ENCODE measurements at places on chromosomes 3 and 15.

DNA sequence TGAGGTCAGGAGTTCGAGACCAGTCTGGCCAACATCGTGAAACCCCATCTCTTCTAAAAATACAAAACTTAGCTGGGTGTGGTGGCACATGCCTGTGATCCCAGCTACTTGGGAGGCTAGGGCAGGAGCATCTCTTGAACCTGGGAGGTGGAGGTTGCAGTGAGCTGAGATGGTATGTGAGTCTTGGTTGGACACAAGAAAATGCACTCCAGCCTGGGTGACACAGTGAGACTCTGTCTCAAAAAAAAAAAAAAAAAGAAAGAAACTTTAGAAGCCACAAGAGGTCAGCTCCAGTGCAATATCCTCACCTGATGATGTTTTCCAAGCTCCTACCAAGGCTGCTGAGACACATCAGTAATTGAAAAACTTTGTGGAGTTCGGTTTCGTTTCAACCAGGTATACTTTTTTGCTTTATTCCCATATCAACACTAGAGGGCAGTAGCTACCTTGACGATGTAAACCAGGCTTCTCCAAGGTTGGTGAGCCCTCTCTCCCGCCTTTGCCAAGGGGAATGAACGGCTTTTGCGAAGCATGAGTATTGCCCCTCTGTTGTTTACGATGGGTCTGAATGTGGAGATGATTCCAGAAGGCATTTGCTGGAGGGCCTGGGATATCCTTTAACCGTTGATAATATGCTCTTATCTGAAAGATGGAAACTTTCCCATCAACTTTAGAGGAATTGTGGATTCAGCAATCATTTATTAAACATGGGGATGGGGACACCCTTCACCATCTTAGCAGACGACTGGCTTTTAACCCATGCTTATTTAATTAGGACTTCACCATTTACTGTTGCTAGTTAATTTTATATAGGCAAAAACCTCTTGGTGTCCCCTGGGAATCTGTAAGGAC is 202.8 kb downstream of the SV2B start:
- peak; percentile 85 for DNase-seq

- DNase-seq = no peak
These were observed 3.1 kb downstream of the RBP2 start for GRCh38 chr3:139473155-139473771.

DNA sequence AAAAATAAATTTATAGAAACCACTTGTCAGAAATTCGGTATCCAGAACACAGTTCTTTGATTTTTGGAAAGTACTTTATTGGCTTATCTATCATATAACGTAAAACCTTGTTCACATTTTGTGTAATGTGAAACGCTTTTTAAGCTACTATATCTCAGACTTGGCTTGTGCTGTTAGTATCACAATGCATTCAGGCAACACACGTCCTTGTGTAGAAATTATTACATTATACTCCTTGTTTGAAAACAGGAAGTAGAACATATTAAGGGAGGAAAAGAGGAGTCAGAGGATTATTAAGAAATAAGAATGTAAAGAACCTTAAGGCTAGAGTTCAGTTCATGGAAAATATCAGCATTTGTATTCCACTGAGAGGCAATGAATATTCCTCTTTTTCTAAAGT is 1.6 kb downstream of the DNAJC13 start:
- no peak for DNase-seq

DNA sequence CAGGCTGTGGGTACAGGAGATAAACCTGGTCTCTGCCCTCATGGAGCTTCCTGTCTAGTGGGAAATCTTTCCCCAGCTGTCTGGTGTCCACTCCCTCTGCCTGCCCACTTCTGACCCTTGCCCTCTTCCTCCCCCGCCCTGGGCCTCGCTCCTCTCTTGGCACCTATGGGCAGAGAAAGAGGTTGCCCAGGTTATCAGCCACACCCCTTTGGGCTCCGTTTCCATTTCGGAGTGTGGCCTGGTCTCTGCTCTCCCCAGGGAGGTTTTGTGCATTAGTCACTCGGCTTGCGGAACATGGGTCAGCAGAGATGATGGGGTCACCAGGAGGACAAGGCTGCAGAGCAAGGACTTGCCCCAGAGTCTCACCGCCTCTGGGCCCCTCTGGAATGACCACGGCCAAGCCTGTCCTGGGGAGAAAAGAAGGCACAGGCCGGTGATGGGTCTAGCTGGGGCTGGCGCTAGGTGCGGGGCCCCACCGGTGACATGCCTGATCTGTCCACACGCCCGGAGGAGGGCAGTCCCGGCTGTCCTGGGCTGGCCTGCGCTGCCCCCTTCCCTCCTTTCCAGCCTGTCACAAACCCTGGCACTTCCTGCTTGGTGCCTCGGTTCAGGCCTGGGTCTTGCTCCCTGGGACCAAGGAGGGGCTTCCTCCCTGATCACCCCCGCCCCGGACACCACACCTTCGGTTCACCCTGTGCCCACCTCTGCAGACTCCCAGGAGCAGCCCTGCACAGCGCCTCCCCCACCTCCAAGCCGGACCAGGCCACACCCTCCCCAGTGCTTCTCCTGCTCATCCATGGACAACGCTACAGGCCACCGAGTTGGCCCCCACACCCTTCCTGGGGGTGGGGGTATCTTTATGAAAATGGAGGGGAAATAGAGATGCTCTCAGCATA is 35.6 kb upstream of the MUC4 start:
- DNase-seq = no peak

- DNase-seq = no peak
These were observed 28.2 kb downstream of the POMGNT2 start for GRCh38 chr3:43077707-43078106.

DNA sequence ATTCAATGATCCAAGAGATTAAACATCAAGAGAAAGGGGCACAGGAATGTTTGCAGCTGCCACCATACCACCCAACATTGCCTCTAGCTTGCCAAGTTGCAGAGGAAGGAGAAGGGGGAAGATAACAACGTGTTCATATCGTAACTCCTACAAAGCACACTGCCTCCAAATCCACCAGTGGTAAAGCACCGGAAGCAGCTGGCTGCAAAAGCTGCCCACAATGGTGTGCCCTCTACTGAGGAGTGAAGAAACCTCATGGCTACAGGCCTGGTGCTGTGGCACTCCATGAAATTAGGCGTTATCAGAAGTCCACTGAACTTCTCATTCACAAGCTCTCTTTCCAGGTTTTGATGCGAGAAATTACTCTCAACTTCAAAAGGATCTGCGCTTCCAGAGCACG is 263.9 kb upstream of the STT3B start:
- DNase-seq = no peak

DNA sequence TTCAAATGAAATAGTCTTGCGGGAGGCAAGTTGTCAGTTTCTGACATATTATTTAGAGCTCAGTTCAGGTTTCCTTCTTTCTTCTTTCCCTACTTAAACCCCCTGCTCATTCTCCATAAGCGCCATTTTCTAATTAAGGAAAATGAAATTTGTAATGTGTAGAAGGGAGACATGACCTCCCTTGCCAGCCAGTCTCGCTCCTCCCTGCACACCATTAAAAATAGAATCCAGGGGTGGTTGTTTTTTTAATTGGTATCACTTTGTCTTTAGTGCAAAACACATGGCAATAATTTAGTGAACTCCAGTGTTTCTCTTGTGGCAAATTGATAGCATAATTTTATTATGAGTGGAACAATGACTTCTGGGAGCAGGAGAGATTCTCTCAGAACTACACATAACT is 160.1 kb downstream of the MEIS2 start:
- DNase-seq = no peak

GRCh38 chr15:64134345-64134829 is 17.1 kb upstream of the SNX22 start:
- DNase-seq = peak; percentile 42

DNA sequence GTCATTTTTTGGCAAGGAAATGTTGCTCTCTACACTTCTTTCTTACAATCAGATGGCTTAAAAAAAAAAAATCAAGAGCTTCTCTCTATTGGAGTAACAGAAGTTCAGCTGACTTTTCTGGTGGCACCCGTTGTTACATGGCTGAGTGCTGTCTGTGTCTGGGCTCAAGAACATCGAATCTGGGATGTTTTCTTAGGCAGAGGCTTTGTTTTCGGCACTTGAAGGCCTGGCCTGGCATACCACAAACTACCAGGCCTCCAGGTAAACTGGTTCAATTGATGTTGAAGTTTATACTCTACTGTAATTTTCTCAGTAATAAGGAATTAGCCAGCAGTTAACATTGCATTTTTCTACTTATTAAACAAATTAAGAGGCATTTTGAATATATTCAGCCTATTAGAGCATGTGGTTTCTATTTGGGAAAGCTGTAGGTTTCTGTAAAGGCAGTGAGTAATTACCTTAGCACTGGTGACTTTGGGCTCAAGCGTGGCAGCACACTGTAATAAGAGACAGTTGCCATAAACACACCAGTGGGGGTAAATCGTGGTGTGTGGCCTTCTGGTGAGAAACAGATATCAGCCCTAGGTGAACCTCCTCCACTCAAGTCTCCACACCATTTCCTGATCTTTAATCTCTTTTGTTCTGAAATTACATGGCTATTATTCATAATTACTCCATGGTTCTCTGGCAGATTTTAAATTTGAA is 544.7 kb downstream of the MECOM start:
- no peak for DNase-seq

GRCh38 chr15:62219799-62220198 is 54.7 kb upstream of the C2CD4B start:
- no peak for DNase-seq

GRCh38 chr15:65451989-65452388 is 29.2 kb upstream of the IGDCC4 start:
- no peak for DNase-seq

DNA sequence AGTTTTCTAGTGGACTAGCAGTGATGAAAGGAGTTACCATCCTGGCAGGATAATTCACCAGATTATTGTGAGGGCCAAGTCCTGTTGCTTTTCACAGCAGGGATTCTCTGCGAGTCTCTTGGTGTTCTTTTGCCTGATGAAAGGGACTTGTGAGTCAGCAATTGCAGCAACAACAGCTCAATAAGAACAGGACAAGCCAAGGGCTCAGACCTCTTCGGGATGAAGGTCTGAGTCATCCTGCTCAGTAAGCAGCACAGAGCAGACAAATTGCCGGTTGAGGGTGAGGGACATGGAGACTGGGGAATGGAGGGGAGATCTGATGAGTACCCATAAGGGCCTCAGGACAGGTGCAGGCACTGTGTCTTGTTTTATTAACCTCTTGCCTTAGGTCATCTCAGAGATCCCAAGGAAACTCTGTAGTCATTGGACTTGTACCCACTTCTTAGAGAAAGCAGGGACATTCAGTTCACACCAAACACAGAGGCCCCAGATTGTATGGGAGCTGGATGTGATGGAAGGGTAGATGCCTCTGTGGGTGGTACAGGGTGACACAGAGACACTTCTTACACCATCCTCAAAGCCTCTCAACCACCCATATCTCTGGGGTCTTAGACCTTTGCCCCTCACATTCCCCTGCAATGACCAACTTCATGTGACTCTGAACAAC is 173.8 kb upstream of the TLE3 start:
- no peak for DNase-seq

DNA sequence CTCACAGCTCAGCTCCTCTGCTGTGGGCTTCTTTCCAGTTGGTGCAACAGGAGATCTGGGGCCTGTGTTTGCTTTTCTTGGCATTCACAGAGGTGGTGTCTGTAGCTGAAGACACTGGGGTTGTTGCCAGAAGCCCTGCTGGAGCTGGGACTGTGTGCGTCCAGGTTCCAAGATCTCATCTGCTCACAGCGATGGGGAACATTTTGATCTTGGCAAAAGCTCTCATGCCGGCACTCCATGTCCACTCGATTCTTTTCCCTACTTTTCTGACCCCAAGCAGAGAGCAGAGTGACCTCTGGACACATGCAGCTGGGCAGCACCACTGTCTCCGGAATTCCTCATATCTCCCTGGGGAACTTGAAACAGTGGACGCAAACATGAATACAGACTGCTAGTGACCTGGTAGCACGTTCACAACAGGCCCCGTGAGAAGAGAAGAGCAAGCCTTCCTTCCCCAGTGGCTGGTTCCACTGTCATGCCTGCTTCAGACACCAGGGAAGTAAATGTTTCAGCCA is 36.1 kb upstream of the MECOM start:
- peak; percentile 82 for DNase-seq

- no peak for DNase-seq
These were observed 147.2 kb downstream of the ALCAM start for GRCh38 chr3:105513886-105514285.

DNA sequence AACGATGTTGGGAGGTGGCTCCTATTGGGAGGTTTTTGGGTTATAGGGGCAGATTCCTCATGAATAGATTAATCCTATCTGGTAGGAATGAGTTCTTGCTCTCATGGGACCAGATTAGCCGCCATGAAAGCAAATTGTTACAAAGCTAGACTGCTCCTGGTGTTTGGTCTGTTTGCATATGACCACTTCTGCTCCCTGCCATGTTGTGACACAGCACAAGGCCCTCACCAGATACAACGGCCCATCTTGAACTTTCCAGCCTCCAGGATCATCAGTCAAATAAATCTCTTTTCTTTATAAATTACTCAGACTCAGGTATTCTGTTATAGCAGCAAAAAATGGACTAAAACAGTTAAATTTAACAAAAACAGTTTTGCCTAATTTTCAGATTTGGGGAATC is 34.4 kb downstream of the TRIM42 start:
- no peak for DNase-seq

GRCh38 chr3:142944342-142944741 is 19.1 kb downstream of the PAQR9 start:
- no peak for DNase-seq

DNA sequence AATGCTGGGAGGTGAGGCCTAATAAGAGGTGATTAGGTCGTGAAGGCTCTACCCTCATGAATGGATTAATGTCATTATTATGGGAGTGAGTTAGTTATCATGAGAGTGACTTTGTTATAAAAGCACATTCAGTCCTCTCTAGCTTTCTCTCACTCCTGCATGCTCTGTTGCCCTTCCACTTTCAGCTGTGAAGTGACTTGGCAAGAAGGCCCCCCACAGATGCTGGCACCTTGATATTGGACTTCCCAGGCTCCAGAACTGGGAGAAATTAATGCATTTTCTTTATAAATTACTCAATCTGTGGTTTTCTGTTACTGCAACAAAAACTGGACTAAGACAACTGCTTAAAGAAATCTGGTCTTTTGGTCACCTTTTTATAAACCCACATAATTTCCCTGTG is 144.3 kb downstream of the FBN1 start:
- no peak for DNase-seq

GRCh38 chr15:88187195-88187594 is 69.3 kb downstream of the NTRK3 start:
- peak; percentile 22 for DNase-seq

GRCh38 chr15:48845123-48845522 is 32.8 kb upstream of the EID1 start:
- no peak for DNase-seq

DNA sequence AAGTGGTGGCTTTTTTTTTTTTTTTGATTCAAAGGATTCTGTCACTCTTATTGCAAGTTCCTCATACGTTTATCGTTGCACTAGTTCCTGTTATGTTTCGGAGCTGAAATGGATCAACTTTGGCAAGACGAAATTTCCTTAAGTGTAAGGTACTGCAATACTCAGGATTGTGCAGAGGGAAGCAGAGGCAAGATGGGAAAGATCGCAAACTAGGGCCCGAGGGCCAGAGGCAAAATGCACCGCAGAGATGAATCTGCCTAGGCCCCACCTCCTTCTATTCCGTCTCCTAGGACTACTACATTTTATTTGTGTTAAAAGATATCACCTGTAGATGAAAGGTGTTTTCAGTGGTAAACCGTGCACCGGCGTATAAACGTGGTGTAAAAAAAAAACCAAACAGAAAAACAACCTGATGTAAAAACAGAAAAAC is 331 bp downstream of the RNU6-1 start:
- DNase-seq = peak; percentile 74

- DNase-seq = peak; percentile 93
These were observed 21.2 kb upstream of the CRBN start for GRCh38 chr3:3200632-3201212.

All from tongue (tissue), 3 donors.